NCI-H774 (cell line): ENCODE measurements at places on chromosomes 3 and 15.

GRCh38 chr3:120326784-120327183, 22.4 kb downstream of the LRRC58 start:
- no peak for DNase-seq

DNA sequence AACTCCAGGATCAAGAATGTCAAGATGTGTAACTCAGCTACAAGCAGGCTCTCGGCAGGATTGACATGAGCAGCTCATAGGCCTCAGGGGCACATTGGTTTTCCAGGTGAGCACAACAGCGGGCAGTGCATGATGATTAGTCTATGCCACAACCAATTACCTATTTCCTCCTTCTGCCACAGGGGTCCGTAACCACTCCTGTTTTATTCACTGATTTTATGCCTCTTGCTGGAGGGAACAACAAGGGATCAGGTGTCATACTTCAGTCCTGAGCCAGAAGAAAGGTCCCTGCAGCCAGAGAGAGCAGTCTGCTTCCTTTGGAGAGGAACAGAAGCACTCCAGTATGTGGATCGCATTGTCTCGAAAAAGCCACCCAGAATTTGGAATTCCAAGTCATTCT, 35.1 kb upstream of the PTPRG start:
- DNase-seq = no peak

DNA sequence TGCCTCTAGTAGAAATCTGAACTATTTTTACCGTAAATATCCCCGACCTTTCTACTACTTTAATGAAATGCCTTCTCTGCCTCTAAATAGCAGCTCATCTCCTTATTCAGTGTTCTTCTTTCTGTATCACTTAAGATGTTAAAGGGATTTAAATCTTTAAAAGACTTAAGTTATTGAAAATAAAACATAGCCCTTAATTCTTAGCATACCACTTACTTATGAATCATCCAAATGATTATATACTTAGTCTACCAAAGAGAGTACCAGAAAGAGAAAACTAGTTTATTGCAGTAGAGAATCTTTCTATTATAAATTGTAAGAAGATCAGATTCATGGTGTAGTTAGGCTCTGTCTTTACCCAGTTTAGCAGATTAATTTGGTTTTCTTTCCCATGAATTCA, 802.0 kb downstream of the TBL1XR1 start:
- no peak for DNase-seq

DNA sequence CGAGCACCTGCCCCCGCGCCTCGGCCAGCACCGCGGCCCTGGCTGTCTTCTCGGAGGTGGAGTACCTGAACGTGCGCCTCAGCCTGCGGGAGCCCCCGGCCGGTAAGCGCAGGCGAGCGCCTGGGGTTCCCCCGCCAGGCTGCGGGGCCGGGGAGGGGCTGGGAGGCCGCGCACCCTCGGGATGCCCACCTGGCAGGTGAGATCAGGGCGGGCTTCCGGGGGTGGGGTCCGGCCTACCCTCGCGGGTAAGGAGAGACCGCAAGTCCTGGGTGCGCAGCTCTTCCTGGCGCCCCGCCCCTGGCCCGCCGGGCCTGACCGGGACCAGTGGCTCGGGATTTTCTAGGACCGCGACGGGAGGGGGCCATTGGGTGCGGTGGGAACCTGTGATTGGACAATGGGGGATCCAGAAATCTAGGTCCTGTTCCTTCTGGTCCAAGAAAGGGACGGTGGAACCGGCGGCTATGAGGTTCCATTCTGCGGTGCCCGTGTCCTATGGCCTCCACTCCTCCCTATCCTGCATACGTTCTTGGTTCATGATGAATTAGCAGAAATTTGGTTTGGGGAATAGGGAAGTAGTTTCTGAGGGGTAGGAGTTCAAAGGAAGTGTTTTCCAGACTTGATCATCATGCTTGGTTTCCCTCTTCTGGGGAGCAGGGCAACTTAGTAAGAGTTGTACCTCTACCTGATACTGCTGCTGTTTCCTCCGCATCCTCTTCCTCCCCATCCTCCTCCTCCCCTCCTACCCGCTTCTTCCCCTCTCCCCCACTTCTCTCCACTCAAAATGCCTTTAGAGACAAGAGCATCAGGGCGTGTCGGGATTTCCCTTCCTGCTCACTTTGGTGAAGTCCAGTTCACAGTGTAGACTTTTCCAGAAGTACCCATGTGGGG, 808 bp downstream of the ARRDC4 start:
- DNase-seq = peak; percentile 17

GRCh38 chr3:21484057-21484827, 266.8 kb downstream of the ZNF385D start:
- DNase-seq = no peak

DNA sequence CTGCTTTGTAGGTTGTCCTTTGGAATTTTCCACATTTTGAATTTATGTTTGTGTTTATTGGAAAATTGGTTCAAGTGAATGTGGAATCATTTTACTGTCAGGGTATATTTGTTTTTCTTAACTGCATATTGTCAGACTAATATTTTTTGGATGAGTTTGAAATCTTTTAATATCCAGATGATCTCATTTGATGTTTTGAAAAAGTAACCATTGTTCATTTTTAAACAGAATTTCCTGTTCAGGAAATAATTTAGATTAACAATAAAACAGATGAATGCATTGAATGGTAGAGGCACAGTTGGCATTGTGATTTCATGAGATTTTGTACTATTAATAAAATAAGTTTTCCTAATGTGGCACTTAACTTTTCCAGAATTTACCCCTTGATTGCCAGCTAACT, 15.5 kb downstream of the TRAK1 start:
- DNase-seq = no peak

DNA sequence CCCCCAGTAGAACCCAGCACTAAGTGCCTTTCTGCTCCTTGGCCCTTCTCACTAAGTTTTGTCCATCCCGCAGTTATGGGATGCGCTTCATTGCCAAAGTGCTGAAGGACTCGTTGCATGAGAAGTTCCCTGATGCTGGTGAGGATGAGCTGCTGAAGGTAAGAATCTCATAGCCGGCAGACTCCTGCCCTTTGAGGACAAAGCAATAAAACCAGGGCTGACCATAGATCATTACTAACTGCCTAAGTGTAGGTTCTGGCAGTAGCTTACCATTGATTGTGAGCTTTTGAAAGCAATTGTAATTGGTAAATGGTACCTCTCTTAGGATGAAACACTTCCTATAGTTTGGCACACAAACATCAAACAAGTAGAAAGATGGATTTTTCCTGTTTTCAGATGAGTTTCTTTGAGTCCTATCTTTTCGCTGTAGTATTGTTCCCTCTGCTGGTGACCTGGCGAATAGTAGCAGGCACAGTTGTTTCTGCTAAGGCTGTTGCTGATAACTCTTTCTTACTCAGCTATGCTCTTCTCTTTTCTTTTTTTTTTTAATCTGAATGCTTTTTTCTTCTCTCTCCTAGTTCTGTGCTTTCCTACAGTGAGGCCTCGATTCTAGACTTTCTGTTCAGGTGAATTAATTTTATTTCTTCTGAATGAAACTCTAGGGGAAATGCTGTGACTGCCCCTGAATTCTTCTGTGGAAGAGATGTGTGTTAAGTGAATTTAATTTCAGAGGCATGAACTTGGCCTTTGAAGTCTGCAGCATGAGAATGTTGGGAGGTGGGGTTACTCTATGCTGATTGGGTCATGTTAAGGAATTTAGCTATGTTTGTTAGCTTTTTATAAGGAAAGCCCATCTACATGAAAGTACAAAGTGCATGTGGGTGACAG, 47.4 kb upstream of the CRTC3 start:
- DNase-seq = no peak
